ENCODE measurements at places on chromosomes 3 and 15. TPM values are rescaled to one million over a fixed set of nuclear protein-coding genes. Genes with fewer than 3 reads are reported as not detected.

The CCDC54 gene
- not detected for total RNA-seq

The PLSCR5 gene
- total RNA-seq: not detected

The DET1 gene
- total RNA-seq: 11.5 TPM

The C3orf20 gene
- total RNA-seq: not detected

Data from fibroblast of the aortic adventitia (primary cell).